ENCODE measurements at places on chromosomes 5 and 9.

- DNase-seq = no peak
Measured at GRCh38 chr5:75242067-75242466, 5.4 kb upstream of the ANKRD31 start.

- DNase-seq = no peak
Measured at GRCh38 chr9:34254141-34254913, 74.7 kb downstream of the KIF24 start.

GRCh38 chr9:79568337-79569101, 3.2 kb upstream of the TLE4 start:
- DNase-seq = no peak

DNA sequence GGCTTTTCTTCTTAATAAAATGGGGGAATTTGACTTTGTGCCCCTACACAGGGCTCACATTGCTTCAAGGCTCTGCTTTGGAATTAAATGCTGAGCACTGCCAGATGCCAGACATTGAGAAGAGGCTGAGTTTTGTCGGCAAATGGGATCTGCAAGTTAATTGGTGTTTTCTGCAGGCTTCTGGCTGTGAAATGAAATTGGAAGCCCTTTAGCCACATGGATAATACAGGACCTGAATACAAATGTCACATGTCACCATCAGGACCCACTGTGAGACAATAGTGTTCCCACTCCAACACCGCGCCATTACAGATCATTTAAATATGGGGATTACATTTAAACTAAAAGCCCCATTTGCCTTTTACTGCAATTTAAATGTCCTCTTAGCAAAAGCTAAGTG, 164.4 kb downstream of the ZSWIM6 start:
- no peak for DNase-seq

DNA sequence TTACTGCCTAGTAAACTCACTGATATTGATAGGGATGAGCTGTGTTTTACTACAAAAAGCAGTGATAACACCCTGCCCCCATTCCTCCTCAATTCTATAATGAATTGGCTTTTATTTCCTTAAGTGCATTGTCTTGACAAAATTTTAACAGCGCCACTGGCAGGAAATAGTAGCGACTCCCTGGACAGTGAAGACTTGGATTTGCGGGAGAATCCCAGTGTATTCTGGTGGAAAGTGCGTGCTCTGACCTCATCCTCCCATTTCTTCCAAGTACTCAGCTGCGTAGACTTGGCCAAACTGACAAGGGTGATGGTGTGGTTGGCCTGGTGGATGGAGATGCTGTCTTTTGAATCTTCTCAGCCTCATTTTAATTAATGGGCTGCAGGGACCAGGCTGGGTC, 5.3 kb downstream of the TRIO start:
- DNase-seq = no peak

GRCh38 chr9:69314547-69314946, 10.5 kb upstream of the ENTREP1 start:
- DNase-seq = no peak

DNA sequence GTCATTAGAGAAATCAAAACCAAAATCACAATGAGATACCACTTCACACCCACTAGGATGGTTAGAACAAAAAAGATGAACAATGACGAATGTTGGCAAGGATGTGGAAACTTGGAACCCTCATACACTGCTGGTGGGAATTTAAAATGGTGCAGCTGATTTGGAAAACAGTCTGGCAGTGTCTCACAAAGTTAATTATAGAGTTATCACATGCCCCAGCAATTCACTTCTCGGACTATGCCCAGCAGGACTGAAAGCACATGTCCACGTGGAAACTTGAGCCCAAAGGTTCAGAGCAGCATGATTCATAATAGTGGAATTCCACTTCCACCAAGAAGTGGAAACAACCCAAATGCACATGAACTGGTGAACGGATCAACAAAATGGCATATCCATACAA, 85.0 kb upstream of the HRH2 start:
- no peak for DNase-seq

- no peak for DNase-seq
Measured at GRCh38 chr9:137138722-137139467, at the start of gene GRIN1. Gene GRIN1, plus strand, starts transcription at chr9:137139154. Its CDS starts 333 bp downstream, at chr9:137139487.

DNA sequence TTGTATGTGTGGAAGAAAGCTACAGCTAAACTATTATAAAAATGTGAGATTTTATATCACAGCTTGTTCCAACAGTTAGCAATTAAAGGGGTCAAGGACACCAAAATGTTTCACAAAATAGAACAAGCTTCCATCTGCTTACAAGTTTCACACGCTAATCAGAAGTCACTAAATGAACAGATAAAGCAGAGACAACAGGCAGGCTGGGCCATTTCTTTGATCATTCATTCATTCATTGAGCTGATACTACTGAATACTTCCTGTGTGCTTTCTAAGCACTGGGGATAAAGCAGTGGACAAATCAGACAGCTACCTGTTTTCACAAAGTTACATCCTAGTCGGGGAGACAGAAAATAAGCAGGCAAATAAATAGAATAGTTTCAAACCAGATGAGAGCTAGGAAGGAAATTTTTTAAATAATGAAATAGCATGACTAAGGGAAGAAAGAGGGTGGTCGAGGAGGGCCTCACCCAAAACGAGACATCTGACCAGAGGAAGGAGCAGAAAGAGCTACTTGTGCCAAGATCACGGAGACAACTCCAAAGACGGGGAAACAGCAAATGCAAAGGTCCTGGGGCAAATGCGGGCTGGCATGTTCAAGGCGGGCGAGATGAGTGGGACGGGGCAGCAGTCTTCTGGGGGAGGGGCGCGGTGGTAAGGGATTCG, 1.2 kb downstream of the MAPK9 start:
- no peak for DNase-seq

- no peak for DNase-seq
Measured at GRCh38 chr5:36346896-36347690, 45.4 kb upstream of the RANBP3L start.

- no peak for DNase-seq
Measured at GRCh38 chr9:99637641-99638040, 184.0 kb upstream of the NR4A3 start.

DNA sequence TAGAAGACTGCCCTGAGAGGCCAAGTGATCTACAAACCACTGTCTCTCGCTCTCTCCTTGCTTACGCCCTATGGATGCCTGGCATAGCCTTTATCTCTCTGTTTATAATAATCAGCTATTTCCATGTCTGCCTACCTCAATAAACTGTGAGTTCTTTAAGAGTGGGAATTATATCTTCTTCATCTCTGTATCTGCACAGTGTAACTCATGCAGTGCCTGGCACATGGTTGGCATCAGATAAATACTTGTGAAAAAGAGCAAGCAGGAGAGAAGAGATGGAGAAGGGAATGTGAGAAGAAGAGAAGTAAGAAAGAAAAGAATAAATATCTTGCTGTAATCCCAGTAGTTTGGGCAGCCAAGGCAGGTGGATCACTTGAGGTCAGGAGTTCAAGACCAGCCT, 94.6 kb upstream of the TNPO1 start:
- no peak for DNase-seq

- no peak for DNase-seq
Measured at GRCh38 chr5:136191304-136192014, 1.5 kb downstream of the SMIM32 start.

DNA sequence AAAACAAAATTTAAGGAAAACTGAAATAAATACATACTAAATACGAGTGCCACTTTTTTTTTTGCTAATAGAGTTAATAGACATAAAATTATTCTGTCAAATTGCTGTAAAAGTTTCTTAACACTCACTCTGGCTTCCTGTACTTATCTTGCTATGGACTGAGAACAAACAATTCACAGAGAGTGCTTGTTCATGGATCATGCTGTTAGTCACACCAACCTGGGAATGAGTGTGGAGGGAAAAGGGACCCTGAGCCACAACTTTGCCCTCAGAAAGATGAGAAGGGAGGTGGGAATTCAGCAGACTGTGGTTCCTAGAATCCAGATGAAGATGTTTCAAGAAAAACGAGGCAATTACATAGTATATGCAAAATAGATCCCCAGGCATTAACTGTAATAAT, 246.9 kb downstream of the FBXL7 start:
- no peak for DNase-seq

- no peak for DNase-seq
Measured at GRCh38 chr9:127154390-127155191, 32.2 kb upstream of the ANGPTL2 start.

DNA sequence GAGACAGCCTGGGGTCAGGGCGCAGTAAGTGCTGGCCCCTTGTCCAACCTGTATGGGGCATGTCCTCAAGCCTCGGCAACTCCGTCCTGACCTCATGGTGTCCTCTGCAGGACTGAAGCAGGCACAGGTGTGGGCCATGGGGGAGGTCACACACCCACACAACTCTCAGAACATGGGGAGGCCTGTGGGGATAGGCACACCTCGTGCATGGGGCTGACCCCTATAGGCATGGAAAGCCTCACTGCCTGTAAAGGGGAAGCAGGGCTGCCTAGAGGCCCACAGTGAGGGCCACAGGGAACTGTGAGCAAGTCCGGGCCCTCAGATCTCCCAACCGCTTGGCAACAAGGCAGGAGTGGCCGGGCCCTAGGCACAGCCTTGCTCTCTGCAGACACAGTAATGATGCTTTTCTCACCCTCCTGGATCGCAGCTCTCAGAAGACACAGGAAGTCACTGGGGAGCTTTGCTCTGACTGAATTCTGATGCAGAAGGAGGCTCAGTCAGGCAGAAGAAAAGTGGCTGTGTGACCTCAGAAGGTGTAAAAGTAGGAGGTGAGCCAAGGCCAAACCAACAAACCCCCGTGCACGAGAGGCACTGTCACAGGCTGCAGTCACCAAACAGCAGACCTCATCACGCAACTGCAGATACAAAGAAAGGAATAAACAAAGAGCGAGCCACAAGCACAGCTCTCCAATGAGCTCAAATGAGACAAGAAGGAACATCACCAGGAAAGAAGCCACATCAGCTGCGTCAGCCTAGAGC, 5.4 kb downstream of the IPPK start:
- DNase-seq = no peak

DNA sequence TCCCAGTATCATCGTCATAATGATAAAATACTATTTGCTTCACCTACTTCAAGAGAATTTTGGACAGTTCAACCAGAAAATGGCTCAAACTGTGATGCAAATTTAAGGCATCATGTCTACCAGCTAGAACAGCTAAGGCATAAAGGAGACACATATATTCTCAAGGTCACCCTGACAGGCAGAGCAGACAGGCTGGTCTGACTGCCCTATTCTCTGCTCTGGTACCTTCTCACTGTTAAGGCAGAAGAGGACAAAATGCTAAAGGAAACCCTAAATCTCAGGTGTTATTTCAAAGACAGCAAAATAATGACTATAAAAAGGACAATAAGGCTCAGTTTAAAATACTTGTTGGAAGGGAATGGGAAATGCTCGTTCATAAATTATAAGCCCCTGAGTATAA, 87.2 kb downstream of the MRPS27 start:
- DNase-seq = no peak

All from stimulated activated CD8-positive, alpha-beta memory T cell treated with anti-CD3 and anti-CD28 coated beads, Interleukin-4, amount 100 ng/mL, for 1 hour (primary cell).